ENCODE measurements at places on chromosomes 2 and 18.

- DNase-seq: no peak
Observed at GRCh38 chr2:20913491-20913890, 90.6 kb upstream of the LDAH start.

- DNase-seq: peak; percentile 92
Observed at GRCh38 chr2:171160119-171160955, at the start of gene TLK1. Gene TLK1 (minus strand): TSS chr2:171160893. CDS start chr2:171160428, 465 bp downstream.

DNA sequence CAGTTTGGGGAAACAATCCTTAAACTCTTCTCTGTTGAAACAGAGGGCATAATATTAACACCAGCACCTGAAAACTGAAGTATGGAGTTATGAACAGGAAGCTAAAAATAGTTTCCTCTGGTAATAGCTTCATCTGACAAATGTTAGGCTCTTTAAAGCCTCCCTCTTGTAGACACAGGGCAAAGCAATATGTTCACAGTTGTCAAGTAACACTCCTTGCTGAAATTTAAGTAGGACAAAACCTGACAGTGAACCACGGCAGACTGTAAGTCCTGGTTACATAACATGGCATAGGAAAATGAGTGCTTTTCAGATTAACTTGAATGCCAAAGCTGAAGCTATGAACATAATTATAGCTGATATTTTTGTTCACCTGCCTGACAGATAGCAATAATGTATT lies 172.9 kb downstream of the CMPK2 start:
- DNase-seq: no peak

DNA sequence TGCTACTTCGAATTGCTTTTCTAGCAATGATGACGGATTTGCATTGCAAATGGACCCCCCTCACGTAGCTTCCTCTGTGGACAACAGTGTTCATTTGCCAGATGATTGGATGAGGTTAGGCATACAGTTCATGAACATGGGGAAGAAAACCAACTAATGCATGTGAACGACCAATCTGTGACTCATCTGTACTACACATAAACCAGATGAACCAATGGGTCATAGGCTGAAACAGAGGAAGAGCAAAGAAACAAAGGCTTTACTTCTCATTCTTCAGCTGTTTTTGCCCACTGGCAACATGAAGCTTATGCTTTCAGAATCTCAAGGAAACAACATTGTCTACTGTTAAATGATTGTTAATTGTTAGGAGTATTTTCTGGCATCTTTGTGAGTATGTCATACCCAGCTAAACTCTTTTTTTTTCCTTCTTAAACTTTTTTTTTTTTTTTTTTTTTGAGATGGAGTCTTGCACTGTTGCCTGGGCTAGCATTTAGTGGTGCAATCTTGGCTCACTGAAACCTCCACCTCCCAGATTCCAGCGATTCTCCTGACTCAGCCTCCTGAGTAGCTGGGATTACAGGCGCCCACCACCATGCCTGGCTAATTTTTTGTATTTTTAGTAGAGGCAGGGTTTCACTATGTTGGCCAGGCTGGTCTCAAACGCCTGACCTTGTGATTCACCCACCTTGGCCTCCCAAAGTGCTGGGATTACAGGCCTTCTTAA lies 35.5 kb downstream of the EFEMP1 start:
- peak; percentile 90 for DNase-seq

DNA sequence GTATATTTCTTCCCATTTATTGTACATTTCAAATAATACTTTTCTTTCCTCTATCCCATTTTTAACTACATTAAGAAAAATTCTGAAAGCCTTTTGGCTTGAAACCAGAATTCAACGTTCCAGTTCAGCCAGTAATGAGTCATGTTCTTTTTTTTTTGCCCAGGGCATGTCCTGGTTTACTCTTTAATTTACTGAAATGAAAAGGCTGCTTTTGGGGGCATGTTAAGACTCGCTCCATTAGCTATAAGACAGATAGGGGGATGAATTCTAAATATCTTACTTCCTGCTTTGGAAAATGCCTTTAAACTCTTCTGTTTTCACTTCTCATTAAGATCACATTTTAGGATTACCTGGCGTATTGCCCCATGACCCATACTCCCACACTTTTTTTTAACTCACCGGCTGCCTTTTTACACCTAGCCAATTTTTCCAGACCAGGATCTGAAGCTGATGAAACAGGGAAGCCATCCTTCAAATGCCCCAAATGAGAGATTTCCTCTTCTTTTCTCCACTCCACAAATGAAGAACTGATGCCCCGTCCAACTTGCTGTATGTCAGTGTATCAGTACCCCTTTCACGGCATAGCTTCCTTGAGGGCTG lies 585 bp downstream of the ABCA12 start:
- DNase-seq: peak; percentile 69

GRCh38 chr2:37623971-37624900 lies 47.2 kb downstream of the CDC42EP3 start:
- DNase-seq: peak; percentile 78

DNA sequence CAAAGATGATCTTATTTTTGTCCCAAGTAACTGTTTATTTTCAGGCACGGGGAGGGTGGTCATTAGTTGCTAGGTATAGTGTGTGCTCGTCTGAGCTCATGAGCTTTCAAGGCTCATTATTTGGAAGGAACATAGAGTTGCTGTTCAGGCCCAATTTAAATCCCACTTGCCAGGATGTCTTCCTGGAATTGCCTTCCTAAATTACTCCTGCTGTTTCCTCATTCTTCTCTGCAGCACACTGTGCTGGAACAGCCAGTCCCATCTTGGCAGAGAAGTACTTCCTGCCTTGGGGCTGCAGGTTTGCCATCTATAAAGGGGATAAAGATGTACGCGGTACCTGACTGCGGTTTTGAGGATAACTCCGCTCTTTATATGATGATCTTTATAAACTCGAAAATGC lies 37.3 kb downstream of the GREB1 start:
- no peak for DNase-seq

DNA sequence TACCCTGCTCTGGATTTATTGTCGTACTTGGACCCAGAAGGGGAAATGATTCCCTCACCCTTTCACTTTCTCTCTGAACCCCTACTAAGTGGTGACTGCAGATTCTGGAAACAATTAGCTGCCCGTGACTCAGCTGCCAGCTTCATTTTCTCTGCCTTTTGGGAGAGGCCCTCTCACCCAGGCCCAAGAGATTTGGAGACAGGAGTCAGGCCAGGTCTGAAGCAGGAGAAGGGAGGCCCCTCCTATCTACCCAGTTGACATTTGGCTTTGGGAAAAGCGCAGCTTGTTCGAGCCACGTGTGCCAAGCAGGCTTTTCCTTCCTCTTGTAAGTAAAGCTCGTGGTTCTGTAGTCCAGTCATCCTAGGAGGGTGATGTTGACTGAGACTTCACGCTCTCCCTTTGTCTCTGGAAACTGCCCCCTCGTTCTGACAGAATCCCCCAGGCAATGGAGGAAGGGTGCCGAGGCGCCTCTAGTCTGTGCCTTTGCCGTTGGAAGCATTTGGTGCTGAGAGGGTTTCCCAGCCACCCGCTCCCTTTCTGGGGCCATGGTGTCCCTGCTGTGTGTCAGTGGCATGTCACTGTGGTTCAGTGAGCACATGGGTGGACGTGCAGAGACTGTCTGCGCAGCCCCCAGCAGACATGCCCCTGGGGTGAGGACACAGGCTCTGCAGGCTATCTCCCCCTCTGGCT lies 8.6 kb downstream of the OXER1 start:
- peak; percentile 80 for DNase-seq

- no peak for DNase-seq
Observed at GRCh38 chr2:95271381-95271971, 2.8 kb upstream of the PROM2 start.

- DNase-seq: no peak
Observed at GRCh38 chr2:233462826-233463470, 103.6 kb downstream of the USP40 start.

DNA sequence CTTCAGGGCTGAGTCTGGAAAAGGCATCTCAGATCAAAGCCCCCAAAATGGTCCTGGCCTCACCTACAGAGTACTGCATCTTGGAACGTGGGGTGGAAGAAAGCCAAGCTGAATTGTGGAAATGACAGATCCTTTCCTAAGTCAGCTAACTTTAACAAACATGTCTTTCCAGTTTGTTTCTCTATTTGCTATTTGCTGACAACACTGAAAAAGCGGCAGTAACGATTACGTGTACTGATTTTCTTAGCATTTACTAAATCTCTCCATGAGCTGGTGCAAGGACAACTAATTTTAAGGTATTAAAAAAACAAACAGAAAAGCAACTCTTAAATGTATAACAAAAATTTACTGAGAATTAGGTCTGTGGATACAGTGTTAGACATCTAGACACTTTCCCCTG lies 1.1 kb downstream of the HIBCH start:
- DNase-seq: peak; percentile 41

DNA sequence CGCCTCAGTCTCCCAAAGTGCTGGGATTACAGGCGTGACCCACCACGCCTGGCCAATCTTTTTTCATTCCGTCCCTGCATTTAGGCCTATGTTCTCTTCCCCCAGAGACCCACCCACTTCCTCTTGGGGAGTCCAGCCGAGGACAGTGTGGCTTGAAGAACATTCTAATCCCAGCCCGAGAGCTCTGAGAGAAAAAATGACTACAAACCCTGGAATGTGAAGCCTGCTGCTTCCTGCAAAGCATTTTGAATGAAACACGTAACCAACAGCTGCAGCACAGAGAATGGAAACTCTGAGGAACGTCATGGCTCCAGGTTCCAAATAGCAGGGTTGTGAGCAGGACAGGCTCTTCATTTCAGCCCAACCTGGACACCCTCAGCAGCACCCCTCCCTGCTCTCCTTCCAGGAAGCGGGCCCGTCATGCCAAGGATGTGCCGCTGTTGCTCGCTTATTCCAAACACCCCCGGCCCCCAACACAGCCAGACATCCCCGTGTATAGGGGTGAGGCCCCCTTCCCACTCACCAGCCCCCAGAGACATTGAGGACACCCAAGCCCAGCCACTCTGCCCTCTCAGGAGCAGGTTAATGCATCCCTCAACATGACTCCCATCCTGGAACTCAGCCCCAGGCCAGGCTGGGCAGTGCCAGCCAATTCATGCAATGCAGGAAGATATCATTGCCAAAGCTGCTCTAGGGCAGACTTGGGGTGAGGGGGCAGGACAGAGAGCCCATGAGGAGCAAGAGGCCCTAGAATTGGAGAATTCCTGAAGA lies 139.8 kb downstream of the ZFP36L2 start:
- DNase-seq: peak; percentile 99

DNA sequence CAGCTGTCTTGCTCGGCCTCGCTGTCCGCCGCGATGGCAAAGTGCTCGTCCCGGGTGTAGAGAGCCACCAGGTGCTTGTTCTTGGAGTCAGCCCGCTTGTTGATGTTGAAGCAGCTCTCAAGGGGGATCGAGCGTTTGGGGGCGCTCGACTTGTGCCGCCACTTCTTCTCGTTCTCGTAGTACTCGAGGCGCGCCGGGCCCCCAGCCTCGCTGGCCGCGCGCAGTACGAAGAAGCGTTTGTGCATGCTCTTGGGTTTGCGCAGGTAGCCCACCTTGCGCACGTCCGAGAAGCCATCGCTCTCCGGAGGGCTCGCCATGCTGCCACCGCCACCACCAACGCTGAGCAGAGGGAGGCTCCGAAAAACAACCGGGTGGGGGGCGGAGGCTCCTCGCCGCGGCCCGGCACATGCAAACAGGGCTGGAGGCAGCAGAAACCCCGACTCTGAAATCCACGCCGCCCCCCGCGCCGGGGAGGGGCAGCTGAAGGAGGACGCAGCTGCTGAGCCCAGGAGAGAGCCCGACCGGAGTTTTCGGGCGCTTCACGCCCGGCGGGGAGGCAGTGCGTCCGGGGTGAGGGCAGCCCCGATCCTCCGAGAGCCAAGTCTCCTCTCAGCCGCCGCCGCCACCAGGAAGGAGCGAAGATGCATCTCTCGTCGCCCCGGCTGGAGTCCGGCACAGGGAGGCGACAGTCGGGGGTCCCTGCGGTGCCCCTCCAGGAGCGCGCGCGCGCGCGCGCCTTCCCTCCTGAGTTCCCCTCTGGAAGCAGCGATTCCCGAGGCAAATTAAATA lies 1.0 kb downstream of the IRS1 start:
- peak; percentile 69 for DNase-seq

- DNase-seq: no peak
Observed at GRCh38 chr2:169105476-169105875, 36.1 kb downstream of the DHRS9 start.

- DNase-seq: peak; percentile 54
Observed at GRCh38 chr2:180662521-180662920, 317.9 kb upstream of the UBE2E3 start.

- no peak for DNase-seq
Observed at GRCh38 chr2:75562513-75562864, 1.8 kb upstream of the EVA1A start.

DNA sequence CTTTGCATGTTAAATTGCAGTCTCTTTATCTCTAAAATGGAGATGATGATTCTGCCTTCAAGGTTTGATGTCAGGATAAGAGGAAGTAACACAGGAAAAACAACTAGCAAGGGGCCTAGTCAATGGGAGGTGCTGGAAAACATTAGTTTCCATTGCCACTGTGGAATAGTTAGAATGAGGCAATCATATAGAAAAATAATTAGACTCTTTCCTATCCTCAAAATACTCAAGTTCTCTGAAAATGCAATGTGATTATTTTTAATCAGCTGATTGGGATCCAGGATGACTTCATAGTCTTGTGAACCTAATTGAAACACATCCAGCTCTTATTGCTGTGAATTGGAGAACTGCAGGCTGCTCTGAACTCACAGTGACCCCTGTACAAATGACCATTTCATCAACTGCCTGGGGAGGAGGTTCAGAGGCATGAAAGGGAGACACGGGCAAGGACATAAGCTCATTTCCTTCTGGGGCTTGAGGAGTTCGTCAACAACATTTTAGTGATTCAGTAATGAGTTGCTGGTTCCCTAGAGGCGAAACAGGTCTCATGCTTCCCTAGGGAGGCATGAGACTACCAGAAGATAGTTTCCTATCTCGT lies 422.5 kb downstream of the LPIN1 start:
- DNase-seq: peak; percentile 93

- no peak for DNase-seq
Observed at GRCh38 chr2:175136334-175137215, 31.4 kb downstream of the ATF2 start.

- no peak for DNase-seq
Observed at GRCh38 chr2:40535972-40536371, 84.1 kb upstream of the SLC8A1 start.

DNA sequence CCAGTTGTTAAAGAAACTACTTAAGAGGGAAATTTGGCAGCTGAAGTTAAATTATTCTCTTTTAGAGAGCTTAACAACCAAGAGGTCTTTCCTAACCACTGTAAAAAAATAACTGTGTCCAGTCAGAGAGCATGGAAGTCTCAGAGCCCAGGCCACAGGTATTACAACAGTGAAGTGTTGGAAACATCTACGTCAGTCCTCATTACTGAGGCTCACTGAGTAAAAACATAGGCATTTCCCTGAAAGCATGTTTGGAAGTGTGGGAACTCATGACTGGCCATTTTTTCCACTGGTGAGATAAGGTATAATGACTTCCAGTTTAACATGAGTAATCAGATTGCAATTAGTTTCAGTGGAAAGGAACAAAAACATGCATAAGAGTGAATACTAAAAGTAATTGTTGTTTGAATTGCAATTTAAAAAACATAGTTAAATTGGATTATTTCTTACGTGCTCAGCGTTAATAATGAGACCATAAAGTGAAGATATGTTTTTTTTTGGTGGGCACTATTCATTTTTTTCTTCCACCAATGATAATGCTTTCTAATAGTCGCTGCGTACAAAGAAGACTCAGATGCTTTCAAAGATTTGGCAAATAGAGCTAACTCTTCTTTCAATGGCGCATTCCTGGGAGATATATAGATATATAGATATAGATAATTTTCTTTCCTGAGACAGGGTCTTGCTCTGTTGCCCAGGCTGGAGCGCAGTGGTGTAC lies 60.8 kb downstream of the EFEMP1 start:
- DNase-seq: peak; percentile 99

Data from GM23248 (cell line).